ENCODE measurements at places on chromosomes 1 and 21.
A peak's percentile ranks its signal among the peaks of the same experiment; 100 is the strongest.

DNA sequence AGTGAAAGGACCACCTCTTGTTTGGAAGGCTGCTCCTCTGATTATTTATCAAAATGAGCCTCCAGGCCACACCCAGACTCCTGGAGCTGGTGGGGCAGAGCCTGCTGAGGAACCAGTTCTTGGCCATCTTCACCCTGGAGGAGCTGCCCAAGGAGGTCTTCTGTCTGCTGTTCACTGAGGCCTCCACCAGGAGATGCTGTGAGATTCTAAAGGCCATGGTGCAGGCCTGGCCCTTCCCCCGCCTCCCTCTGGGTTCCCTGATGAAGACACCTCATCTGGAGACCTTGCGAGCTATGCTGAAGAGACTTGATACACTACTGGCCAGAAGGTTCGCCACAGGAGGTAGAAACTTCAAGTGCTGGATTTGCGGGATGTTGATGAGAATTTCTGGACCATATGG is 61.7 kb upstream of the GJA8 start:
- peak; percentile 49 for DNase-seq

DNA sequence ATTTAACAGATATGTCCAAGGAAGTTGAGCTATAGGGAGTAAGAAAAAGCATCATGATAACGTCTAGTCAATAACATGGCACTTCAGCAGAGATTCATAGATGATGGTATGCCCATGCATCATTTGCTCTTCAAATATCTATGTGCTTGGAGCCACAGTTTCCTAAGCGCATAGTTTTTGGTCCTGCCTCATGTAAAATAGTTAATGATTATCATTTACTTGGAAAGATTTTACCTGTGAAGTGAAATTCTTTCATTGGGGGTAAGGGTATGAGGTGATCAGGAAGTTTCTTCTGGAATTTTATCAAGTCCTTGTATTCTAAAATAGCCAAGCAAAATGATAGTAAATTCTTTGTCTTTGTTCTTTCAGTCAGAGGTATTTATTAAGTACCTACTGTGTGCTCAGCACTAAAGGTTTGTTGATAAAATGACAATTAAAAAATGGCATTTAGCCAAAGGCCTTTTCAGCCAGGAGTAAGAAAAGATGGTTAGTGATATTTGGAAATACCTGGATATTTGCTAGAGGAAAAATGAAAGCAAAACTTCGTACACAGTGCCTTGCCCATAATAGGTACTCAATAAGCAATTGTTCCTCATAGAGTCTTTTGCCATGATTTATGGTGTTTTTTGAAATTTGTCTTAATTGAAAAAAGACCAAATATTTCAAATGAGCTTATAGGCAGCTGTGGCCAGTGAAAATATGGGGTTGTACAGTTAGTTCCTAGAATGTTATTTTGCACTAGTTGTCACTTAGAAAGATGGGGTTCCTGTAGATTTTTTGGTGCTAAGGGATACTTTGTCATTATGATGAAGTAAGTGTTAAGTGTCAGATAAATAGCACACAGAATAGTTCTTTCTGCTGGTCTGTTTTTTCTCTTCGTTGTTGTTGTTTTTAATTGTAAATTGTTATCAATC is 13.1 kb downstream of the PDIK1L start:
- DNase-seq = no peak

GRCh38 chr1:173865468-173866164 is 2.2 kb downstream of the GAS5 start:
- DNase-seq = no peak

GRCh38 chr1:224237119-224237881 is 54.3 kb downstream of the DEGS1 start:
- no peak for DNase-seq

GRCh38 chr1:153946622-153947241 is at the start of gene DENND4B:
TSS of gene DENND4B (minus strand) at chr1:153946718. CDS start at chr1:153944374, 2,344 bp downstream.
- peak; percentile 82 for DNase-seq

All from activated T-cell treated with anti-CD3 and anti-CD28 coated beads, Interleukin-2, amount 50 U/mL, for 48 hours (primary cell).